ENCODE measurements at places on chromosomes 13 and 19.

DNA sequence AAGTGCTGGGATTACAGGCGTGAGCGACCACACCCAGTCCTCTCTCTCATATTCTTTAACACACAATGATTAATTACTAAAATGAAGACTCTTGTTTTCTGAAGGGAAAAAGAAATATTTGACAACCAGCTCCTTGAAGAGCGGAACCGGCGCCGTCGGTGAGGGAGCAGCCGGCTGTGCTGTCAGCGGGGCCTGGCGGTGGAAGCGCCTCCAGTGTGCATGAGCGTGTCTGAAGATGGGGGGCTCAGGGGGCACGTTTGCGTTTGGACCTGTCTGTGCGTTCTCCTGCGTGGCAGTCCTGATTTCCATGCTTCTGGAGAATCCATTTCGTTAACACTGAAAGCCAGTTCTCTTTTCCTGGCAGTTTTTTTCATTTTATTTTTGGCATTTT is 7.3 kb upstream of the NDUFS7 start:
- DNase-seq, result no peak

DNA sequence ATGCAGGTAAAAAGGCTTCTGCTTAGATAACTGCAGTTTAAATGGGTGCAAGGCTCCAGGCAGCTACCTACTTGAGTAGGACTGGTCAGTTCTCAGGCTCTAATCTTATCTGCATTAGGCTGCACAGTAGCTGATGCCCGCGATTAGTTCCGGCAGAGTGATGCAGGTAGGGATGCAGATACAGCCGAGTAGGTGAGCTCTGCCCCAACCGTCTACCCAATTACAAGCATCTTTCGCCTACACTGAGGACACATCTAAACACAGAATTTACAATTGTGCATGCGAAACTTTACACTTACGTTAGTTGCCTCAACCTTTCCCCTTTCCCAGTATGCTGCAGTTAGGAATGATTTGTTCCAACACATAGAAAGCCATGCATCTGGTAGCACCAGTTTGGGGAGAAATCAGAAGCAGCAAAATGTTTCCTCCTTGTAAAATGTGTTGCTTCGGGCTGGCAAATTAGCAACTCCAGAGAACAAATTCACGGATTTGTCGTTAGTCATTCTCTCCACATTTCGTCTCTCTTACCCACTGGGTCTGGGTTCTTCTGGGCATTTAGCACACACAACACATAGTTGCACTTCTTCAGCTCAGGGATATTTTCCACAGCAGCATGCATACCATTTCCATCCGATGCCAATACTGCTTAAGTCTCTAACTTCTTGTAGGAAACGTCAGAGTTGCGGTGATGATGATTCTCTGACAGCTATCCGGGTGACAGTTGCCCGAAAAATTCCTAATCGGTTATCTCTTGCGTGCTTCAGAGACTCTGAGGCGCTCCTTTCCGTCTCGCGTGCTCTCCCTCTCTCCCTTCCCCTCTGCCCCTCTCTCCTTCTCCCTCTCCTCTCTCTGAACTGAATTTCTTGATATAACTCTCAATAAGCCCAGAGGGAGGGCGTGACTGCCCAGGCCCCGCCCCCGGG is at the start of gene PCDH9:
Gene PCDH9 (minus strand): TSS at position 856 of the 923 bp plus-strand sequence. CDS start 1,896 bp downstream, outside the sequence.
- no peak for DNase-seq

GRCh38 chr19:30388819-30389218 is 16.6 kb downstream of the ZNF536 start:
- DNase-seq, result no peak

- no peak for DNase-seq
These were observed 41.6 kb downstream of the RFX2 start for GRCh38 chr19:6068711-6069110.

GRCh38 chr19:40517248-40517647 is 50.4 kb downstream of the SPTBN4 start:
- DNase-seq, result no peak

DNA sequence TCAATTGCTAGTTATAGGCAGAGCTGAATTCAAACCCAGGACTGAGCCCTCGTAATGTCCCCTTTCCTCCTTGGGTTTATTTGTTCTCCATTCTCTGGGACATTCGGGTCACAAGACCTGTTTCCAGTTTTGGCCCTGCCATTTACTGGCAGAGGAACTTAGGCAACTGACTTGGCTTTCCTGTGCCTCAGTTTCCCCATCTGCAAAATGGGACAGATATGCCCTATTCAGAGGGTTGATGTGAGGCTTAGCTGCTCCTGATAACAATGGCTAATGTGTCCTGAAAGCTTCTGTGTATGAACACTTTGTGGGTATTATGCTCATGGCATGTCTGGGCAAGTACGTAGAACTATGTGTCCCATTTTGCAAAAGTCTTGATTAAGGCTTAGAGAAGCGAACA is 996 bp downstream of the ZNF524 start:
- no peak for DNase-seq

GRCh38 chr13:90766386-90766902 is 581.0 kb upstream of the MIR17HG start:
- no peak for DNase-seq

- DNase-seq, result no peak
These were observed 191.0 kb upstream of the NBEA start for GRCh38 chr13:34751044-34751443.

GRCh38 chr13:42474954-42475353 is 99.0 kb upstream of the TNFSF11 start:
- DNase-seq, result no peak

DNA sequence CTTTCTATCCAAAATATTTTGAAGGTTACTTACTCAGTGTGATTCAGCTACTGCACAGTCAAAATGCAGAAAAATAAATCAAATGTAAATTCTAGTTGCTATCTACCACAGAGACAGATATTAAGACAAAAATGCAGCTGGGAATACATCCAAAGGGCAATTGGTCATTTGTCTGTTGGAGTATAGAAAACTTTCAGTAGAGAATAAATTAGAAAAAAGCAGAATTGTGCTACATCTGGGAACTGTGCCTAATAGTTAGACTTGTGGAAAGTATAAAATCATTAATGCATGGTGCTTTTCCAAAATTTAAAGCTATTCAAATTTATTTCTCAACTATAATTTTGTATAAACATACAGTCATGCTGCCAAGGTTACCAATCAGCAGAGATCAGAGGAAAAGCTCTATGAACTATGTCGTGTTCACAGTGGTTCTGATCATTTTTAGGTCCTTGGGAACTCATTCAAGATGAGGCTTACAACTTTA is 1635.8 kb downstream of the PCDH9 start:
- DNase-seq, result no peak

GRCh38 chr13:102250448-102250847 is 151.4 kb downstream of the FGF14 start:
- DNase-seq, result no peak

DNA sequence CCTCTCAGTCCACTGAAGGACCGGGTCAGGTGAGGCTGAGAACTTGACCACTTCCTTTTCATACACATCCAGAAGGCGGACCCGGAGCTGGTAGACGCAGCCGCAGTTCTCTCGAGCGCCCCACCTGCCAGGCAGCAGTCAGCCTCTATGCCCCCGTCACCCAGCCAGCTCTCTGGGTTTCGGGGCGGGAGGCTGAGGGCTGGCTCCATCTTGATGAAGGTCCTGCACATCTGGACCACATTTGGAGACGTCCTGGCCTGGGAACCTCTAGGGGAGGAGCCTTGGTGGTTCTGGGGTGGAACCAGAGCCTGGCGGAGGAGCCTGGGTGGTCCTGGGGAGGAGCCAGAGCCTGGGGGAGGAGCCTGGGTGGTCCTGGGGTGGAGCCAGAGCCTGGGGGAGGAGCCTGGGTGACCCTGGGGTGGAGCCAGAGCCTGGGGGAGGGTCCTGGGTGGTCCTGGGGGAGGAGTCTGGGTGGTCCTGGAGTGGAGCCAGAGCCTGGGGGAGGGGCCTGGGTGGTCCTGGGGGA is 14.3 kb downstream of the MRPS12 start:
- DNase-seq, result no peak

DNA sequence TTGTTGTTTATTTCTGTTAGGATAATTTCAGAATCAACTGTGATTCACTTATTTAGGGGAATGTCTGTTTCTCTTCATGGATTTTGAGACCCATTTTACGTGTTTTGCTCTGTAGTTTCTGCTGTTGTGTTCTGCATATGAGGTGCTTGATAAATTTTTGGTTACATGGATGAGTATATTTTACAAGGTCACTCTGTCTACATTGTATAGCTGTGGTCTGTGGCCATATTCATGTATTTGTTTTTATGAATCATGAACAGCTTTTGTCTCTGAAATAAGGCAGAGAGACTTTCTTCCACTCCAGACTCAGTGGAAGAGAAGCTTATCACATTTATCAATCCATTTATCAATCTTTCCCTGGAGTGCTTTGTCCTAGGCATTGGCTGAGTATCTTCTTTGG is 56.6 kb downstream of the PDS5B start:
- DNase-seq, result no peak

DNA sequence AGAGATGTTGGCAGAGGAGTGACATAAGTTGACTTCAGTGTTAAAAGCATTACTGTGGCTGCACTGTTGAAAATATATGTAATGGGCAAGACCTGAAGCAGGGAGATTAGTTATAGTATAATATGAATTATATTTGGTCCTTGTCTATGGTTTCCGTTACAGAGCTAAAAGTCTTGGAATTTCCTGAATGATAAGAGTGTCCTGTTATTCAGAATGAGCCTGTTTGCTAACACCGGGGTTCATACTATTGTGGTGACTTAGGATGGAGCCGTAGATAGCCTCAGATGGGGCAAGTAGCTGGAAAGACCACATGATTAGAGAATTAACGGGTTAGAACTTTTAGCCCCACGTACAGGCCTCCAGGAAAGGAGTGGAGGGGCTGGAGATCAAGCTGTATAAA is 5.7 kb downstream of the USPL1 start:
- DNase-seq, result no peak

GRCh38 chr13:111929036-111929616 is 137.8 kb upstream of the SOX1 start:
- DNase-seq, result no peak

Measured in stimulated activated CD4-positive, alpha-beta T cell treated with anti-CD3 and anti-CD28 coated beads, Interleukin-12 subunit alpha, Interleukin-12 subunit beta, amount 100 ng/mL, for 24 hours (primary cell).